ENCODE measurements at places on chromosomes 1 and 21.
A peak's percentile ranks its signal among the peaks of the same experiment; 100 is the strongest.

- no peak for DNase-seq
These were observed 643 bp upstream of the MOV10 start for GRCh38 chr1:112673592-112674439.

GRCh38 chr1:158146165-158146564 is 34.5 kb upstream of the CD1D start:
- no peak for DNase-seq

DNA sequence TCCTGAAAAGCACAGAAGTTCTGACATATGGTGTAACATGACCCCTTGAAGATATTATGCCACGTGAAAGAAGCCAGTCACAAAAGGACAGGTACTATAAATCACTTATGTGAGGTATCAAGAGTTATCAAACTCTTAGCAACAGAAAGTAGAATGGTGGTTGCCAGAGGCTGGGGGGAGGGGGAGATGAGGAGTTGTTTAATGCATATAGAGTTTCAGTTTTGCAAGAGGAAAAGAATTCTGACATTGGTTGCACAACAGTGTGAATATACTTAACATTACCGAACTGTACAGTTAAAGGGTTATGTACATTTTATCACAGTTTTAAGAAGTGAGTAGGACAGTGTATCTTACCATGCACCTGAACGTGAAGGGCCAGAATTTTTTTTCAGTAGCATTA is 80.0 kb downstream of the USP25 start:
- no peak for DNase-seq

DNA sequence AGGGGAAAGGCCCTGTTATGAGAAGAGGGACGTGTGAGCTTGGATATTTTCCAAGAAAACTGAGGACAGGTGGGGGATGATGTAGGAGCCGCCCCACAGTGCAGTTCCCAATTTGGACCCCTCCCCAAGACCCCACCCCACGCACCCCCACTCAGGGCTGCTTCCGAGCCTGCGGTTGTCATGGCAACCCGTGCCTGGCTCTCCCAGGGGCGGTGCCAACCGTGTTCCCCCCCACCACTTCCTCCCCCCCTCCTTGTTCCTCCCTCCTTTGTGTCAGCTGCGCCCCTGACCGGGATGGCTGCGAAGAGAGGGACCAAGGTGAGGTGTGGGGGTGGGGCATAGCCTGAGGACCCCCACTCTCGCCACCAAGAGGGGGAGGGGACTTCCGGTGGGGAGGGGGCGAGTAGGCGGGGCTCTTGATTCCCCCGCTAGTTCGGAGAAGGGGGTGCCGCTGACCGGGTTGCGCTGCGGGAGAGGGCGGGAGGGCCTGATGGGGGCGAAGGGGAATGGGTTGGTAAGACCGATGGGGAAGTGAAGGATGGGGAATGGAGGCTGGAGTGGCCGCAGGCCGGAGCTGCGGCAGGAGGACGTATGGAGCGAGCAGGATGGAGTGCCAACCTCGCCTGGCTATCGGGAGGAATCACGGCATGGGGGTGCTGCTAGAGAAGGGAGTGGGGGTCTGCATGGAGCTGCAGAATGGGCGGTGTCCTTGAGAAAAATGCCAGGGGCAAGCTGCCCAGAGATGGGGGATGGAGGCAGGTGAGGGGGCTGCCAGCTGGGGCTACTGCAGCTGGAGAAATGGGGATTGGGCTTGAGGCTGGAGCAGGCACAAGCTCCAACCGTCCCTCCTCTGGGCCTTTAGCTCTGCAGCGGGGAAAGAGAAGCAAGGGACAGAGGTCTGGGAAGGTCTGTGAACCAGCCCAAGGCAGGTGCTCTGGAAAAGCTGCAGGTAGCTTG is 953 bp downstream of the TRIM46 start:
- DNase-seq = peak; percentile 60

- DNase-seq = no peak
These were observed 841 bp downstream of the POFUT2 start for GRCh38 chr21:45286671-45287437.

GRCh38 chr1:36511804-36512798 is 29.4 kb upstream of the CSF3R start:
- no peak for DNase-seq

- DNase-seq = no peak
These were observed 324.0 kb upstream of the VAMP3 start for GRCh38 chr1:7447093-7447492.

- DNase-seq = no peak
These were observed 34.9 kb downstream of the WDR3 start for GRCh38 chr1:117964290-117965038.

GRCh38 chr1:15341634-15342407 is 67.9 kb upstream of the EFHD2 start:
- no peak for DNase-seq

DNA sequence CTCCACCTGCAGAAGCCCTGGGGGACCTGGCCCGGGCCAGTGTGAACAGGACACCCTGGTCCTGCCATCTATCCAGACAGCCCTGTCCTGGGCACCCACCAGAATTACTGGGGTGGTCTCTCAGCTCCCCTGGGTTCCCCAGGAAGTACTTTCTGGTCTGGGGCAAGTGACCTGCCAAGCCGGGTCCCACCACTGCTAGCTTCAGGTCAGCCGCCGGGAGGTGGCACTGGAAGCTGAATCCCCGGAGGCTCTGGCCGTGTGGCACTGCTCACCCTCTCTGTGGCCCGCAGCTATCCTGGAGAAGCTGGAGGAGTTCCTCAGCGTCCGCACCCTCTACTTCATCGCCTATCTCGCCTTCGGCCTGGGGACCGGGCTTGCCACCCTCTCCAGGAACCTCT is 21.3 kb downstream of the SLC45A1 start:
- DNase-seq = no peak

DNA sequence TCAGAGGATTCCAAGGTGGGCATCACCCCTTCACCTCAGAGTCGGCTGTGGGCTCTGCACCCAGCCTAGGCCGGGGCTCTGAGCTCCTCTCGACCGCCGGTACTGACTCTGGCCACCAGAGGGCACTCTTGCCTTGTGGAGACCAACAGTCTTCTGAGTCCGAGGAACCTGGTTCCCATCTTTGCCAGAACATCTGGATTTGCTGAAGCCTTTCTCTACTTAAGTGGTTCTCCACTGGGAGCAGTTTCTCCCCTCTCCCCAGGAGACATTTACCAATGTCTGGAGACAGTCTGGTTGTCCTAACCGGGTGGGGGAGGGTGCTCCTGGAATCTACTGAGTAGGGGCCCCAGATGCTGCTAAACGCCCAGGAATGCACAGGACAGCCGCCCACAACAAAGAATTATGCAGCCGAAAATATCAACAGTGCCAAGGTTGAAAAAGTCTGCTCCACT is 9.4 kb downstream of the ETV3L start:
- DNase-seq = peak; percentile 93

DNA sequence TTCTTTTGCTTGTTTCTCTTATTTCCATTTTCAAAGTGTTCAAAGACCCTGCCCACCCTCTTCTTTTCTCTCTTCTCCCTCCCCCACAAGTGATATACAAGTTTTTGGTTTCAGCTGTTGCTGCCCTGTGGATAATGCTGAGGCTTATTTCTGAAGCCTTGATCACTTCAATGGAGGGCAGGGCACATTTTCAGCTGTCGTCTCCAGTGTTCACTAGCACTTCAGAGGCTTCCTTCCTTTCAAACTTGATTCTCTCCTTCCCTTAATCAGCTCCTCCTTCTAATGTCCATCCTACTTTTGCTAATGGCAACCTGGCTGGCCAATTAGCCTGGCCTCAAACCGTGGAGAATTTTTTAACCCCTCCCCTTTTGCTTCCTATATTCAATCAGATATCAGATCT is 435.7 kb upstream of the RUNX1 start:
- DNase-seq = no peak

- DNase-seq = no peak
These were observed 39.0 kb downstream of the ST7L start for GRCh38 chr1:112579801-112580510.

GRCh38 chr1:237875291-237875690 is 15.4 kb downstream of the ZP4 start:
- DNase-seq = no peak

- no peak for DNase-seq
These were observed 4.3 kb upstream of the BCAR3 start for GRCh38 chr1:93685918-93686317.

GRCh38 chr21:44989537-44989886 is 49.7 kb downstream of the SLX9 start:
- no peak for DNase-seq

DNA sequence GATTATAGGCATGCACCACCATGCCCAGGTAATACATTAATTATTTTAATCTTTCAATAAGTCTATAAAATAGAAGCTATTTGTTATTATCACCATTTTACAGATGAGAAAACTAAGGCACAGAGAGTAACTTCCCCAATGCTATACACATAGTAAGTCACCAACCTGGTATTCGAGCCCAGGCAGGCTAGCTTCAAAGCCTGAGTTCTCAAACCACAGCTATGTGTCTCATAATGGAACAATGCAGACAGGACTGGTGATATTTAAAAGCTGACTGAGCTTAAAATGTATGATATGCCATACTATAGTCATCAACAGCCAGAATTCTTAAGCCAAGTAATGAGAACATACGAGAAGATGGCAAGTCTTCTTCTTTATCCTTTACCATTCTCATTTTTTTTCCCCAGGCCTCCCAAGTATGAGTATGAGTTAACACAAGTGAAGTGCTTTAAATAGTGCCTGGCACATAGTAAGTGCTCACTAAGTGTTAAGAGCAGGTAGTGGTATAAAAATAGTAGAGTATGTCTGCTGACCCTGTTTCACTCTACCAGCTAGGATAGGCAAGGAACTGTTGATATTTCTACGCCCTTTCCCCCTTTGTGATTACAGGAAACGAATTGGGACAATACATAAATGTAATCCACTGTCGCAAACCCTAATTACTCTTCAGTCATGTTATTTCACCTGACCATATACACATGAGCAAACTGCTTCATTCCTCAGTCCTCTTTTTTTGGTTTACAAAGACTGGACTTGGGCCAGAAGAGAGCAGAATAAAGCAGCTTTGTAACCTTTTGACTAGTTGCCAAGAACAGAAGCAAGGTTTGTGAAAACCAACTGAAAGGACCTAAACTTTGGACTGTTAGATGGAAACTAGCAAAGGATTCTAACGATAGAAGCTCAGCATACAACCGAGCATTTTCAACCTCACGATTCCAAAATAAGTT is 9.5 kb downstream of the EYA3 start:
- DNase-seq = no peak

- DNase-seq = no peak
These were observed 40.3 kb downstream of the UBE2U start for GRCh38 chr1:64243757-64244080.

DNA sequence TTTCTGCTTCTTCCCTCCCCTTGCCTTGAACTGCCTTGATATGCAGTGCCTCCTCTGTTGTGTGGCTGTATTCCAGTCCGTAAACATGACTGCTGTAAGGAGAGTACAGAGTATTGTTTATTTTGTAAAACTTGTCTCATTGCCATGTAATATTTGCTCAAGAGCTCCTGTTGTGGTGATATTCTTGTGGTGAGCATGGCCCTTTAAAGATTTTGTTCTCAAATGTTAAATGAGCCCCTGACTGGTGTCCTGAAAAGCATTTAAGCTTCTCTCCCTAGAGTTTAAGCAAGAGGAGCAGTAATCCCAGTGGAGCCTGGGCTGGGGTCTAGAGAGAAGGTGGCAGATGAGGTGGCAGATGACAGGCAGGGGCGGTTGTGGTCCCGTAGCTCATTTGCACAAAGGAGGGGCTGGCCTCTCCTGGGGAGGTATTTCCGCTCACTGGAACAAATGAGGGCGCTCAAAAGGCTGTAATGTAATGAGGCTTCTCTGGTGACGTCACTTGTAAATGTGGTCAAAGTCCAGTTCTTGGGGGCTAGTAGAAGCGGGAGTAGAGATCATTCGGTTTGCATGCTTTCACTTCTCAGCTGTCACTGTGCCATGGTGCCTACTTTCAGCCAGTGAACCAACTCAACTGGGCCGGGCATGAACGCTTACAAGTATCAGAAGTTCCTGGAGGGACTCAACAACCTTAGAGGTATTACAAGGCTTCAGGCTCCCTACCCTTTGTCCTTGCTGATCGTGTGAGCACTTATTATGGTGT is 46.0 kb upstream of the MACF1 start:
- no peak for DNase-seq

- no peak for DNase-seq
These were observed 48.3 kb downstream of the SEC16B start for GRCh38 chr1:177921590-177921989.

- DNase-seq = peak; percentile 77
These were observed 681 bp upstream of the UBXN10 start for GRCh38 chr1:20184997-20185833.

DNA sequence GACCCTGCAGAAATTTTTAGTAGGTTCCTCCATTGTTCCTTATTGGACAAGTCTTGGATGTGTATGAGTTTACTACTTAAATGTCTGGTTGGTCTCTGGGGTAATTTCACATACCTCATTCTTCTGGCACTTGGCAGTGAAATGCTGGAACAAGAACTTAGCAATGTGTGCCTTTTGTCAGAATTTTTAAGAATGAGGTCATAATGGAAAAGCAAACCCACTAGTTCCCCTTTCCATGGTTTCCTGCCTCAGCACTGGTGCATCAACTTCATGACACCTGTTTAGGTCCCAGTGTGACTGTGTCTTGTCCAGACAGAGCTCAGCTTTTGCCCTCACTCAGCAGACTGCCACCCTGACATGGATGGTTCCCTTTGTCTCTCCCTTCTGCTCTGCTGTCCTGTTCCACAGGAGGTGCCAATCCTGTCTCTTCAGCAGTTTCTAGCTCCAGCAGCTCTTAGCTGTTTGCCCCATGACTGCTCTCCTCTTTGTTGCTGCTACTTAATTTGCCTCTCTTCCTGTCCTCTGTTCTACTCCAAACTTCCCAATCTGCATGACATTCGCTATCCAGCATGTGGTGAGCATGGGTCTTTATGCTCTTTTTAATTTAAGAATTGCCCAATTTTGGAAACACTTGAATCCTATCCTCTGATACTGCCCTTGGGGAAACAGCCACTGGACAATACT is 135.6 kb downstream of the CYYR1 start:
- DNase-seq = no peak

- DNase-seq = no peak
These were observed 27.8 kb downstream of the COL18A1 start for GRCh38 chr21:45432575-45433255.

DNA sequence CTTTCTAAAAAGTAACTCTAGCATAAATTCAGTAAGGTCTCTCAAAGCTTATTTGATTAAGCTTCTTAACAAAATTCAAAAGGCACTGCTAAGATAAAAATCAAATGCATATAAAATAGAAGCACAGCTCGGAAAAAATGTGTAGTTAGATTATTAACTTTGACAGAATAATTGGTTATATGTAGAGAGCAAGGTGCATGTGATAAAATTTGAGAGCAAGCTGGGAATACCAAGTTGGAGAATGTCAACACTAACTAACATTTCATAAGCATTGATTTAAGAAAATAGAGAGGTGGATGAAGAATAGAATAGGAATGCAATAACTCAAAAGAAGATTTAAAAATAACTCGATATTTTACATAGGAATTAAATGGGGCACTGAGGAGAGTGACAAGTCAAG is 204.5 kb upstream of the GREM2 start:
- DNase-seq = no peak

All from stimulated activated naive CD8-positive, alpha-beta T cell treated with anti-CD3 and anti-CD28 coated beads, Interleukin-15, Interleukin-2, amounts not matched to agents 100 U/mL and 50 U/mL, for 24 hours (primary cell).